ENCODE measurements at places on chromosomes 5 and 9.

- DNase-seq = no peak
These were observed 141.1 kb downstream of the ESM1 start for GRCh38 chr5:54844266-54844665.

DNA sequence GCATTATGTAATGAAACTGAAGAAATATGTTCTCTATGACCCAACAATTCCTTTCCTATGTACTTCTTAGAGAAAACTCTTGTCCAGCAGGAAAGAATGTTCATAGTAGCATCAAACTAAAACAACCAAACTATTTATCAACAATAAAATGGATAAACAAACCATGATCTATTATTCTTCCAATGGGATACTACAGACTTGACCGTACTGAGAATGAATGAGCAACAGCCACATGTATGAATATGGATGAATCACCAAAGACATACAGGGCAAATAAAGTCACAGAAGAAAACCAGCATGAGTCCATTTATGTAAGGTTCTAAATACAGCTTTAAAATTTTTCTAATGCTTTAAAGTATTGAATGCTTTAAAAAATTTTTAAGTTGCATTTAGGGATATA lies 73.6 kb upstream of the SUSD1 start:
- no peak for DNase-seq

- DNase-seq = no peak
These were observed 7.9 kb upstream of the IER5L start for GRCh38 chr9:129185991-129186390.

DNA sequence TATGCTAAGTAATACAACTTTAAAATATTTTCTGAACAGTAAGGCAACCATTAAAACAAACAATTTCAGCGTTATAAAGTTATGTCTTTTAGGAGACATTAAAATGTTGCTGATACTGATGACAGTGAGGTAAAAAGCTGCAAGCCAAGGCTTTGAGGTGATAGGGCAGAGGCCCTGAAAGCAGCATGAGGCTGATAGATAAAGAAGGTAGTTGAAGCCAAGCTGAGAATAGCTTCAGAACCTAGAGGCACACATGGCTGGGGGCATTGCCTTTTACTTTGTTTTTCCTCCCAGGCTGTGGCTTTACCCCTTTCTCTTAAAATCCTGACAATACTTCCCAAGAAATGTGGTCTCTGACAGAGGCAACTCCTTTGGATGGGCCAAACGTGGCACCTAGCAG lies 149.0 kb upstream of the WWC1 start:
- no peak for DNase-seq

DNA sequence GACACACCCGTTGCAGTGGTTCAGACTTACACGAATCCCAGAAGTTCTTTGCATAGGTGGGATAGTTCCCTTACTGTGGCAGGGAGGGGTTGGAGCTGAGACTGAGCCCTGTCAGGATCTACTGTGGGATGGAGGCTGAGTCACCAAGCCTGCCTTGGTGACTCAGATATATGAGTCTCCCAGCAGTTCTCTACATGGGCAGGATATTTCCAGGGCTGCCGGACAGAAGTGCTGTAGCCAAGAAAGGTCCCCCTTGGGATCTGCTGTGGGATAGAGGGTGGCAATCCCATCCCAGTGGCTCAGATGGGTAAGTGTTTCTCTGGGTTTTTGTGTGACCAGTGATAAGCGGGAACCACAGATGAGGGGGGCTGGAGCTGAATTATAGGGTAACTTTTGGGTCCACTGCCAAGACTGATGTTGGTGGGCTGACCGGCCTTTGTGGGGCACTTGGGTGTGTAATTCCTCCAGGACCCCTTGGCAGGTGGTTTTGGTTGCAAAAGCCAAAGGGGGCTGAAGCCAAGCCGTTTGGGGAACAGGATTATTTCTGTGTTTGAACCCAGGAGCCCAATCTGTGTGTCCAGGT lies 18.7 kb downstream of the XRCC4 start:
- DNase-seq = no peak

GRCh38 chr5:3449481-3449880 lies 146.2 kb upstream of the IRX1 start:
- no peak for DNase-seq

DNA sequence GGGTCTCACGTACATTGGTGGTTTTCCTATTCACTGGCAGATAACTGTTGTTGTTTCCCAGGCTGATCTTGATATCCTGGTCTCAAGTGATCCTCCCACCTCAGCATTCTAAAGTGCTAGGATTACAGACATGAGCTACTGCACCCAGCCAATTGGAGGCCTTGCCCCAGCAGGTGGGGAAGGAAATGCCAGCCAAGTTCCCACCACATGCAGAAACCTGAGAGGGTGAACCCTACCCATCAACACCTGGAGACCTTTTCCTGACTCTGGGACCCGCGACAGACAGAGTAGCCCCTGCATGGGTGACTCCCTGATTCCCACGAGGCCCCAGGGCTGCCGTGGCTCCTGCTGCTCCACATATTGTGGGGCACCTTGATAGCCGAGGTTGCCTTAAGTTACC lies 107.7 kb downstream of the GDA start:
- DNase-seq = no peak

DNA sequence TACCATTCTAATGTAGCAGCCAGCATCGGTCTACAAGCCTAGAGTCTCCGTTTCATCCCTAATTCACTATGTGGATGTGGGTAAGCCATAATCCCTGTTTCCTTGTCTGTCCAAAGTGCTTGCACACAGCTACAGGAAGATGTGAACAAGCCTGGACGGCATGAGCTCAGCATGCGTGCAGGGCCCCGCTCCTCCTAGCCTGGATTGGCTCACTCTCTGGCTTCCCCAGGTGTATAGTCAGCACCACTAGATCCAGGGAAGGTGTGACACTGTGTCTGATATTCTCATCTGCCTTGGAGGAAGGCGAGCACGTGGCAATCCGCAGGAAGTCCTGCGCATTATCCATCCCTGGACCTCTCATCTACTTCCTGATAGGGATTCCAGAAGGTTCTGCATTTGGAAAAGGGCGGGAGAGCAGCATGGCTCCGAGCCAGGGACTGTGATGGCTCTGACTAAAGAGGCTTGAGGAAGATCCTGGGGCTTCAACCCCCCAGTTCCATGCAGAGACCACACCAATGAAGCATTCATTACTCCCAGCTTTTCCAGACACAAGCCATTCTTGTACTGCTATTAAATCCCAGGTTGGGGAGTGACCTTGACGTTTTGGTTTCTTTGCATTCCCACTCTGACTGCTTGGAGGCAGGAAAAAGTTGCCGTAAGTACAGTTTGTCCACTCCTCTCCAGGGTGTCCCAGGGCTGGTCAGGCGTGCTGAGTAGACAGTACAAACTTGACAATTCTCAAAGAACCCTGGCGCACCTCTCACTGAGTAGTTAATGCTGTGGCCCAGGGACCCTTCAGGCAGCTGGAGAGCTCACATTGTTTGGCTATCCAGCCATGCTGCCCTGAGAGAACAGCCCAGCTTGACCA lies 65.6 kb downstream of the PSD2 start:
- no peak for DNase-seq

- DNase-seq = no peak
These were observed 109.3 kb upstream of the CPEB4 start for GRCh38 chr5:173778784-173779304.

DNA sequence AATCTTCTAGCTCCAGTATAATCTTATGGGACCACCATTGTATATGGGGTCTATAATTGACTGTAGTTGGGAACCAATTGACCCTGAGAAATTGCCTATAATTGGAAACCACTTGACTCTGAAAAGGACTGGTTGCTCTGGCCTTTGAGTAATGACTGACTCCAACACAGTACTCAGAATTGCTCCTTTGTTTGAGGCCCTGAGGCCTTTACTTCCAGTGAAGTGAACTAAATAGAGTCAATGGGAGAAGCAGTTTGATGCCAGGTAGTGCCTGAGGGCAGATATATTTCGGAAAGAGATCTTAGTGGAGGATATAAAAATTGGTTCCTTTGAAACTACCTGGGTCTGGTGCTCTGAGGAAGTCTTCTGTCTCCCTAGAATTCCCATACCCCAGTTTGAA lies 16.0 kb upstream of the TMEM171 start:
- no peak for DNase-seq

- no peak for DNase-seq
These were observed 61.8 kb downstream of the MEF2C start for GRCh38 chr5:88821161-88821560.

GRCh38 chr9:97628668-97629067 lies 4.5 kb downstream of the TSTD2 start:
- no peak for DNase-seq

- no peak for DNase-seq
These were observed 13.6 kb upstream of the AFAP1L1 start for GRCh38 chr5:149257889-149258705.

DNA sequence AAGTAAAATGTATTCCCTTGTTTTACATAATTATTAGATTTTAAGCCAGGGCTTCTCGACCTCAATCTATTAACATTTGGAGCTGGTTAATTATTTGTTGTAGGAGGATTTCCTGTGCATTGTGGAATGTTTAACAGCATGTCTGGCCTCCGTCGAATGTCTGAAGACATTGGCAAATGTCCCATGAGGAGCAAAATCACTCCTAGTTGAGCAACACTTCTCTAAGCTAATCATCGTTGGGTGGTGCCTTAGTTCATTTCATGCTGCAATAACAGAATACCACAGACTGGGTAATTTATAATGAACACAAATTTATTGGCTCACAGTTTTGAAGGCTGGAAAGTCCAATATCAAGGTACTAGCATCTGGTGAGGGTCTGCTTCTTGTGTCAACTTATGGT lies 13.4 kb upstream of the VPS13A start:
- no peak for DNase-seq

- no peak for DNase-seq
These were observed 55.8 kb downstream of the SLC22A5 start for GRCh38 chr5:132425009-132425937.

GRCh38 chr5:96818125-96818788 lies 10.5 kb upstream of the ERAP1 start:
- DNase-seq = no peak

DNA sequence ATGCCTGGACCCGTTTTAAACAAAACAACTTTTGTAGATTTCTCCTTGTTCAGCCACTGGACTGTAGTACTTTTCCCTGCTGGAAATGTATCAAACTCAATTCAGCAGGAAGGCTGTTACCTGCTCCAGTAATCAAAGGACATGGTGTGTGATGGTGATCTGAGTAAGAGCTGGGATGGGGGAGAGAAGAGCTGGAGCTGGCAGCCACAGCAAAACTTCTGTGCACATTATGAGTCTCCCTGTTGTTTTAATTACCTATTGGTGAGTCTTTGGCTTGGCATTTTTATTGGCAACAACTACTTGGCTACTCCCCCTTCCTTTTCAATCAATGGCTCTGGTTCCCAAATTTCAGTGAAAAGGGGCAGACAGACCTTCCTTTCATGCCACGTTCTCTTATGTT lies 9.7 kb downstream of the NREP start:
- no peak for DNase-seq

Data from esophagus squamous epithelium (tissue), 5 donors.